Suppressor macrophage treated with lipopolysaccharide for 1 hour (primary cell): ENCODE measurements at places on chromosomes 3 and 15.

DNA sequence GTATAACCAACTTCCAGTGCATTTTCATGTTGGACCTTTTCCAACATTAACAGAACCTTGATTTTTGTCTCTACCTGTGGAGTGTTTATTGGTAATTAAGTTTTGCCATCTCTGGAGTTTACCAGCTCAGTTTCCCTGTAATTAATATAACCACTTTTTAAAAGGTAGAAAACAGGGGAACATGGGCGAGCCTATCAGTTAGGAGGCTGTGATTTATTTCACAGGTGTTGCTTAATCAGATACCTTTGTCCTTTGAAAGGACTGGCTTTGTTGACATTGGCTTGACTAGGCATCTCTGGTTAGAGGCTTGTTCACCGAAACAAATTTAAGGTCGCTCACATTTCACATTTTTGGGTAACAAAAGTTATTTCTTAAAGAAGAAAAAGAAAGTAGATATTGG is 622 bp downstream of the NAALADL2 start:
- DNase-seq: no peak

DNA sequence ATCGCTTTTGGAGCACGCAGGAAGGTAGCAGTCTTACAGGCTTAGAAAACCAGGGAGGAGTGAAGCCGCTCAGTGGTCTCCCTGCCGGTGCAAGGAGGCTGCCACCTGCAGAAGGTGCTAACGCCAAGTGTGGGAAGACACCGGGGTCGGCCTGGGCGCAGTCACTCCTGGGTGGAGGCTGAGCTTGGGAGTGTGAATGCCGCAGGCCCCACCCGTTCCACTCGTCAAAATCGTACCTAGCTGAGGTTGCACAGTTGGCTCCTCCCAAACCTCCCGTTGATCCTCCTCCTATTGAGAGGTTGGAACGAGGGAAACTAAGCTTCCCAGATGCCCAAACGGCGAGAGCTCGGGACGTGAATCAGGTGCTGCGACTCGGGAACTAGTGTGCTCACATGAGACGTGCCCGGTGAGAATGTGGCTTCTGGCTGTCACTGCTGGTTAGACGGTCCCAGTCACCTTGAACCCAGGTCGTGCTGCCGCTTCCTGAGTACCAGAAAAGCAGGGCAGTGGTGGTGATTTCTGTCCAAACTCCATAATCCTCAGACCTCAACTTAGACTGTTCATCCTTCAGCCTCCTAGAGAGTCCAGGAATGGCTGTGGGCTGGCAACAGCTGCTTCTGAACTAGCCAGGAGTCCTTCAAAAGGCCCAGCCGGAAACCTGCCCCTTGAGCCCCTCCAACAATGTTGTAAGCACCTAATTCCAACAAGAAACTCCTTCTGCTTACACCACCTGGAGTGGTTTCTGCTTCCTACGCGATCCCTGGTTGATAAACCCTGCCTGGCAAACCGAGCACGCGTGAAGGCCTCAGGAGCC is 156.0 kb downstream of the XXYLT1 start:
- DNase-seq: no peak

DNA sequence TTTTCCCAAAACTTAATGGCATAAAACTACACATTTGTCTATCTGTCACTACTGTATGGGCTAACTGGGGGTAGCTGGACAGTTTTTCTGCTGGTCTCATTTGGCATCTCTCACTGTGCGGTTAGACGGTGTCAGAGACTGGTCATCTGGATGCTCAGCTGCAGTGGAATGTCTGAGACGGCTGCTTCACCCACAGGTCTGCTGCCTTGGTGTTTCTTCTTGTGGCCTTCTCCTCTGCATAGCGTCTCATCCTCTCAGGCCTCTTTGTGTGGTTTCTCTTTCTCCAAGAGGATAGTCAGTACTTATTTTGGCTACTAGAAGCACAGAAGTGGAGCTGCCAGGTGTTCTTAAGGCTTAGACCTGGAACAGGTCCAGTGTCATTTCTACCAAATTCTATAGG is 35.9 kb upstream of the GOLGA6L9 start:
- no peak for DNase-seq

GRCh38 chr3:99659032-99659431 is 20.6 kb downstream of the COL8A1 start:
- DNase-seq: peak; percentile 4

DNA sequence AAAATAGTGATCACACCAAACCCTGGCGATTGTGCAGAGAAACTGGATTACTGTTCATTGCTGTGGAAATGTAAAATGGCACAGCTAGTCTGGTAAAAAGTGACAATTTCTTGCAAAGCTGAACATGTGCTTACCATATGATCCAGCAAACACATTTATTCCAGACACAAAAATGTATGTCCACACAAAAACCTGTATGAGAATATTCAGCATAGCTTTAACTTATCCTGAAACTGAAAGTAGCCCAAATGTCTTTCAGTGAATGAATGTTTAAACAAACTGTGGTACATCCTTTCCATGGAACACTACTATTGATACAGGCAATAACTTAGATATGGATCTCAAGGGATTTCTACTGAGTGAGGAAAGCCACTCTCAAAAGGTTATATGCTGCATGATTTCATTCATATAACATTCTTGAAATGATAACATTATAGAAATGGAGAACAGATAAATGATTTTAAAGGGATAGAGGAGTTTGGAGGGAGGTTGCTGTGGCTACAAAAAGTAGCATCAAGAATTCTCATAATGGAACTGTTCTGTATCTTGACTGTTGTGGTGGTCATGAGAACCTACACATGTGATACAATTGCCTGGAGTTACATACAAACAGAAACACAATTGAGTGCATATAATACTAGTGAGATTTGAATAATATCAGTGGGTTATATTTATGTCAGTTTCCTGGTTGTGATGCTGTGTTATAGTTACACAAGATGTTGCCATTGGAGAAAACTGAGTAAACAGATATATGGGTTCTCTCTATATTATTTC is 70.7 kb upstream of the DPH6 start:
- no peak for DNase-seq

GRCh38 chr3:79167651-79168416 is 600.0 kb downstream of the ROBO1 start:
- DNase-seq: no peak
